ENCODE measurements at places on chromosomes 3 and 15.
A peak's percentile ranks its signal among the peaks of the same experiment; 100 is the strongest.

DNA sequence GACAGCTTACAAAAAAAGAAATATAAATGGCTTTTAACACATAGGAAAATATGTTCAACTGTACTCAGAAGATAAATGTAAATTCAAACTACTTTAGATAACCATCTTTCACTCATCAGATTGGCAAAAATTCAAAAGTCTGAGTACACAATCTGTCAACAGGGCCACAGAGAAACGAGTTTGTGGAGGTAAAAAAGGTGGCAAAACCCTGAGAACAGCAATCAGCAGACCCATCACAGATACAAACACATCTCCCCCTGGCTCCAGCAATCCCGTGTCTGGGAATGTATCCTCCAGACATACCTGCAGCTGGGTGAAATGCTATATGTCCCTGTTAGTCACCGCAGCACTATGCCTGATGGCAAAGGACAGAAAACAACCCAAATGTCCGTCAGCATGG, 149.5 kb downstream of the OSBPL10 start:
- peaks cover 10% of the 10 kb centered on the region for H3K4me1 ChIP-seq
- peaks cover 3% of the 10 kb centered on the region for H3K27me3 ChIP-seq
- DNase-seq, result no peak
- no peak overlapping the region for H3K27ac ChIP-seq
- H3K36me3 ChIP-seq, result no peaks in the 10 kb centered on the region

DNA sequence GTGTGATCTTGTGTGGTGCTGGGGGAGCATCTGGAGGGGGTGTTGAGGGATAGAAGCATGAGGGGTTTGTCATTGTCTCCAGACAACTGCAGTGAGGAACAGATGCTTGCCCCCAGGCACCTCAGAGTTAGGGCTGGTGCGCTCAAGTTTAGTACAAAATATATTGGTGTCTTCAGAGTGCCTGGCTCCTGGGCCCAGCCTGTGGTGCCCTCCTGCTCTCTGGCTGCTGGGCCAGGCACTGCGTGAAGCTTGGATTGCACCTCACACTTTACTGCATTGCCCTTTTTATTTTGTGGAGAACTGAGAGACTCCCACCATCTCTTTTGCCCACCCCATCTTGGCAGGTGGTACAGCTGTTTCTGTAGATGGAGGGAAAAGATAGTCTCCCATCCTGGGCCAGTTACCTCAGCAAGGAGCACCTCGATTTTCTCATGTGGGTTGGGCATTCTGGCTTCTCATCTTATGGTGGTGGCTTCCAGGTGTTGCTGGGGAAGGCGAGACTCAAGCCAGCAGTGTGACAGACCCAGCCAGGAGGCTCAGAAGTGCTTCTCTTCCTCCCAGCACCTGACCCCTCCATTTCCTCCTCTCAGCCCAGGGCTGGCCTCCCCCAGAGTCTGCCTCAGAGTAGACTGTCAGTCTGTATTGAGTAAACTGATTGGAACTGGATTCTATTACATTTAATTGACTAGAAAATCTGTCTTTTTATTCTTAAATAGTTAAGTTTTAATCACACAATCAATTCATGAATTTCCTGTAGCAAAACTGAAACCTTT, 140.5 kb downstream of the DNAJB8 start:
- no peak overlapping the region for H3K4me3 ChIP-seq
- peak overlapping the region; percentile 70 for H3K27ac ChIP-seq
- H3K36me3 ChIP-seq, result no peaks in the 10 kb centered on the region
- peaks cover 21% of the 10 kb centered on the region for H3K4me1 ChIP-seq

DNA sequence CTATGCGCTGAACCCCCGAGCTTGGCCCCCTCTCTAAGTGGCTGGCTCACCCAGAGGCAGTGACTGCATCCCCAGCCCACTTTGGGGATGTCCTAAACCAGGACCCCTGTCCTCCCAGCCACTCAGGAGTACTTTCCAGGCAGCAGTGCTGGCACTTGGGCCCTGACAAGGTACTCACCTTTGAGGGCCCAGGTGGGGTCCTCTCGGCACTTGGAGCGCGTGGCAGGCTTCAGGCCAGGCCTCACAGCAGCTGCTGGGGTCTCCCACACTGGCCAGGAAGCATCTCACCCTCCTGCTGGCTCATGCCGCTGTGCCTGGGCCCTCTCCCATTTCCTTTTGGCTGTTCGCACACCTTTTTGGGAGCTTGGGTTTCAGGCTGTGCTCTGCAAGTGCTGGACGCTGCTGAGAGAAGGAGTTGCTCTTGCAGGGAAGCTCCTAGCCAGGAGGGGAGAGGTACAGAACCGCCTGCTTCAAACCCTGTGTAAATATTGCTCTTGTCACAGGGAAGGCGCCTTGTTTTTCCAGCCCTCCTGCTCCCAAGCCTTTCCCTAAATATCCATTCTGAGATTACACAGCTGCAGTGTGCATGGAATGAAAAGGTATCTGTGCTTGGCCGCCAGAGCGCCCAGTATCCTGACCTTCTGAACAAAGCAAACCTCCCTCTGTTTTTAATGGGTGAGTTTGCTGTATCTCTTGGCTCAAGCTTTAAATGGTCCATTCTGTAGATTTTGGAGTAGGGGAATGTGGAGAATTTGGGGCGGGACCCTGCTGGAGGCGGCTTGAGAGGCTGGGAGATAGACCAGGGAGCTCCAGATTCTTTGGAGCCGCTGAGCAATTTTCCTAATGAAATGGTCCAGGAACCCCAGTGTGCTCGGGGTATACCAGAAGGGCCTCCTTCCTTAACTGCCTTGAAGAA, 45.6 kb downstream of the DNASE1L3 start:
- peaks cover 11% of the 10 kb centered on the region for H3K4me1 ChIP-seq
- DNase-seq, result no peak

- no peaks in the 10 kb centered on the region for H3K27me3 ChIP-seq
- DNase-seq, result peak; percentile 56
- H3K36me3 ChIP-seq, result peaks cover 44% of the 10 kb centered on the region
Measured at GRCh38 chr15:77012868-77013267, 17.9 kb downstream of the PSTPIP1 start.

DNA sequence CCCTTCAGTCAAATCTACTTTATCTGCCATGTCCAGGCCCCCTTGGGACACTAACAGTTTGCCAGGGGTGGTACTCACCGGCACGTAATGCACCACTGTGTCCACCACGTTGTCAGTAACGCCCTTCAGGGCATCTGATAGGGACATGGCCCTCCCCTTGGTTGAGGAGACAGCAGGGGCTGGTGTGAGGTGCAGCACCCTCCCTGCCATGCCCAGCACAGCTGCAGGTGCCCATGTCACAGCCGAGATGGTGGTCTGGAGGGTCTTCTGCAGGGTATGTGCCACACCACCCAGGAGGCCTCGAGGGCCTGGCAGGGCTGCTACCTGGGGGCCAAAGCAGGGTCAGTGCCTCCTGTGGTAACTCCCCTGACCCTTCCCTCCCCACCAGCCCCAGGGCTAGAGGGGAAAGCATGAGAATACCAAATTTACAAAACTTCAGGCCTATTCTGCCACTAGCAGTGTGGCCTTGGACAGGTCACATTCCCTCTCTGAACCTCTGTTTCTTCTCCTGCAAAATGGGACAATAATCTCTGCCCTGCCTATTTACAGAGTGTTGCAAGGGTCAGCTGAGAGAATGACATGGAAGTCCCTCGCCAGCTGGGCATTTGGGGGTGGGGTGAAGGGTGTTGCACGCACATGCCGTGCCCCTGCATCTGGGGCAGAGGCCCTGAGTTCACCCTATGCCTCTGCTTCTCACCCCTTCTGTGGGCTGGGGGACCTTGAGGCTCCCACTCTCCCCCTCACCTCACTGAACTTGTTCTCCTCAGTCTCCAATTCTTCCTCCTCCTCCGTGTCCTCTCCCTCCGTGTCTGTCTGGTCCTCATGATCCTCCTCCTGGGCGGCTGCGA, 11.8 kb upstream of the KIF7 start:
- H3K4me3 ChIP-seq, result no peak overlapping the region
- peaks cover 23% of the 10 kb centered on the region for H3K27me3 ChIP-seq
- H3K4me1 ChIP-seq, result peaks cover 3% of the 10 kb centered on the region
- no peaks in the 10 kb centered on the region for H3K36me3 ChIP-seq

- H3K4me1 ChIP-seq, result no peaks in the 10 kb centered on the region
- H3K27me3 ChIP-seq, result no peaks in the 10 kb centered on the region
- H3K27ac ChIP-seq, result no peak overlapping the region
- H3K36me3 ChIP-seq, result no peaks in the 10 kb centered on the region
- H3K4me3 ChIP-seq, result no peak overlapping the region
Measured at GRCh38 chr3:53146319-53146891, 14.6 kb upstream of the PRKCD start.

DNA sequence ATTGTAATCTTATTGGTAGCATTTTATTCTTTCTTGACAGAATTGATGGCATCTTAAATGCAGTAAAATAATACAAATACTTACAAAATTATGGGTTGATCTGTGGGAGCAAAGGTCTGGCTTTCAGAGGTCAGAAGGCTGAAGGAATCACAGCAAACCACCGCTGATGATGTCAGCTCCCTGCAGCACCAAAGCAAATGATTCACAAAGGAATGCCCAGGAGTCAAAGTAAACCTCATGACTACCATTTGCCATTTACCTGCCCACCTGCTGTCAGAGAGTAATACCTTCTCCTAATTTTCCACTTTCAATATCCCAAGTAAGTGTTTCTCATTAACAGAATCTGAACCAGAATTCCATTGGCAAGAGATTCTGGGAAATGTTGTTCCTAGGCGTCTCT, 46.1 kb downstream of the CPA3 start:
- no peak for DNase-seq
- H3K4me3 ChIP-seq, result no peak overlapping the region
- no peaks in the 10 kb centered on the region for H3K36me3 ChIP-seq
- no peak overlapping the region for H3K27ac ChIP-seq
- H3K4me1 ChIP-seq, result no peaks in the 10 kb centered on the region

DNA sequence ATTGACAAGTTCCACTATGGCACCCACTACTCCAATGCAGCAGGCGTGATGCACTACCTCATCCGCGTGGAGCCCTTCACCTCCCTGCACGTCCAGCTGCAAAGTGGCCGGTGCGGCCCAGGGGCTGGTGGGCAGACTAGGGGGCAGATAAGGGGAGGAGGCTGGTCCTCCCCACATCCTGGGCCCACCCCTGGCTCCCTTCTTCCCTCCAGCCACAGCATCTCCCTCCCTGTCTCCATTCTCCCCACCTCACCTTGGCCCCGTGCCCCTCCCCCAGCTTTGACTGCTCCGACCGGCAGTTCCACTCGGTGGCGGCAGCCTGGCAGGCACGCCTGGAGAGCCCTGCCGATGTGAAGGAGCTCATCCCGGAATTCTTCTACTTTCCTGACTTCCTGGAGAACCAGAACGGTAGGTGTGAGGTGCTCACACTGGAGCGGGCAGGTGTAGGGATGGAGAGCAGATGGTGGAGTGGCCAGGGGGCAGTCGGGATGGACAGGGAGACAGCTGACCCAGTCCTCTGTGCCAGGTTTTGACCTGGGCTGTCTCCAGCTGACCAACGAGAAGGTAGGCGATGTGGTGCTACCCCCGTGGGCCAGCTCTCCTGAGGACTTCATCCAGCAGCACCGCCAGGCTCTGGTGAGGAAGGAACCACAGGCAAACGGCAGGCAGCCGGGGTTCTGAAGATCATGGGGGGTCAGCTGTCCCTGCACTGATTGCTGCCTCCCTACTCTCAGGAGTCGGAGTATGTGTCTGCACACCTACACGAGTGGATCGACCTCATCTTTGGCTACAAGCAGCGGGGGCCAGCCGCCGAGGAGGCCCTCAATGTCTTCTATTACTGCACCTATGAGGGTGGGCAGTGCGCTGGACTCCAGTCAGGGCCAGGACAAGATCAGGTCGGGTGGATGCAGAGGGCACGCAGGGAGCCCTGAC, 26.0 kb downstream of the NBEAL2 start:
- no peaks in the 10 kb centered on the region for H3K27me3 ChIP-seq
- H3K4me3 ChIP-seq, result no peak overlapping the region
- DNase-seq, result no peak

- peak overlapping the region; percentile 77 for H3K27ac ChIP-seq
- peaks cover 17% of the 10 kb centered on the region for H3K36me3 ChIP-seq
- DNase-seq, result peak; percentile 19
- peaks cover 47% of the 10 kb centered on the region for H3K4me1 ChIP-seq
Measured at GRCh38 chr3:177150970-177151627, 46.2 kb downstream of the TBL1XR1 start.

DNA sequence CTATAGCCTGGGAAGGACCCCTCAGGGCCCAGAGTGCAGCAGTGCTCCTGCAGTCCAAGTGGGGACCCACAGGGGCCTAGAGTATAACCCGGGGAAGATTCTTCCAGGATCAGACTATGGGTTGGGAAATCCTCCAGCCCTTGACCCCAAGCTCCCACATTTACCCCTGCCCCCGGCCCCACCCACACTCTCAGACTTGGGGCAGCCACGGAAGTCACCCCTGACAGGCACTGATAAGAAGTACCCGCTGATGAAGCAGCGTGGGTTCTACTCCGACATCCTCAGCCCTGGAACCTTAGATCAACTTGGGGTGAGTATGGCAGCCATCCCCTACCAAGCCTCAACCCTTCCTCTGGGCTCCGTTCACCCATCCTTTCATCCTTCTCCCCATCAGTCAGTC, 6.3 kb downstream of the DNAH1 start:
- H3K27me3 ChIP-seq, result no peaks in the 10 kb centered on the region
- H3K4me3 ChIP-seq, result no peak overlapping the region
- no peak overlapping the region for H3K27ac ChIP-seq
- DNase-seq, result no peak
- H3K36me3 ChIP-seq, result no peaks in the 10 kb centered on the region
- peaks cover 6% of the 10 kb centered on the region for H3K4me1 ChIP-seq

DNA sequence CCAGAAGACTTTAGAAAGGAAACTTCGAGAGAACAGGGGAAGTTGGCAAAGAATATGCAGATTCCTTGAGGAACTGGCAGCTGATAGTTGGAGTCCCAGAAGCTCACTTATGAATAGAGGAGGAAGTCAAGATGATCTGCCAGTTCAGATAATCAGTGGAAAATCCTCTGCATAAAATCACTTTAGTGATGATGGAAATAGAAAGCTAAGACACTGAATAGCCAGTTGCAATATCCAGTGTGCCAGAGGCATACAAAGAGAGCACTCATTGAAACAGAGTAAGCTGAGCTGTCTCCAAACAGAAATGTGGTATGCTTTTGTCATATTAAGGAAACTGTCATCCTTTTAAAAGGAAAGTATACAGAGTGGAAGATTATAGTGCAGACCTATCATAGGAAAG, 1207.6 kb downstream of the OTOL1 start:
- no peak for DNase-seq
- H3K27ac ChIP-seq, result no peak overlapping the region
- no peaks in the 10 kb centered on the region for H3K4me1 ChIP-seq
- no peaks in the 10 kb centered on the region for H3K27me3 ChIP-seq

- H3K4me1 ChIP-seq, result peaks cover 50% of the 10 kb centered on the region
- DNase-seq, result no peak
- no peak overlapping the region for H3K4me3 ChIP-seq
- H3K27ac ChIP-seq, result no peak overlapping the region
Measured at GRCh38 chr3:114417265-114417664, 123.4 kb downstream of the TIGIT start.

DNA sequence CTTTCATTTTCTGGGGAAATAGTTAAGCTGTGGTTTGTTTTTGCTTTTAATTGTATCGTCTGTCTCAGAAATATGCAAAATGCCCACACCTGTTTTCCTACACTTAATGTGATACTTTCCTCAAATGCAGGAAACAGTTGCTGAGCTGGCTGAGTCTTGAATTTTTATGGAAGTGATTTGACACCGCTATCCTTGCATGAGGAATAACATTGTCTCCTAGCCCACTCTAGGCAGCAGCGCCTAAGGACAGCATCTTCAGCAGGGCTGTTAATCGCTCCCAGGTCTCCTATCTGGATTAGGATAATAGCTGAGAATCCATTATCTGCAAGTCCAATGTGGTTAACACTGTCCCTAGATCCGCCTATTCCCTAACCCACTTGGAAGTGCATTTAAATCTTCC, 132.6 kb upstream of the NR2E3 start:
- peaks cover 15% of the 10 kb centered on the region for H3K4me1 ChIP-seq
- H3K27me3 ChIP-seq, result peaks cover 33% of the 10 kb centered on the region
- no peaks in the 10 kb centered on the region for H3K36me3 ChIP-seq
- no peak overlapping the region for H3K4me3 ChIP-seq
- no peak for DNase-seq

Data from activated naive CD8-positive, alpha-beta T cell treated with anti-CD3 and anti-CD28 coated beads for 36 hours (primary cell).